Thoracic aorta (tissue), 2 donors: ENCODE measurements at places on chromosomes 5 and 9. TPM values are rescaled to one million over a fixed set of nuclear protein-coding genes. Genes with fewer than 3 reads are reported as not detected.

Gene FSTL4
- not detected for total RNA-seq

Gene IL13
- not detected for total RNA-seq

Gene SLC6A19
- not detected for total RNA-seq

Gene ARHGEF39
- total RNA-seq: 0.54 TPM

Gene UNC5A
- not detected for total RNA-seq

DNA sequence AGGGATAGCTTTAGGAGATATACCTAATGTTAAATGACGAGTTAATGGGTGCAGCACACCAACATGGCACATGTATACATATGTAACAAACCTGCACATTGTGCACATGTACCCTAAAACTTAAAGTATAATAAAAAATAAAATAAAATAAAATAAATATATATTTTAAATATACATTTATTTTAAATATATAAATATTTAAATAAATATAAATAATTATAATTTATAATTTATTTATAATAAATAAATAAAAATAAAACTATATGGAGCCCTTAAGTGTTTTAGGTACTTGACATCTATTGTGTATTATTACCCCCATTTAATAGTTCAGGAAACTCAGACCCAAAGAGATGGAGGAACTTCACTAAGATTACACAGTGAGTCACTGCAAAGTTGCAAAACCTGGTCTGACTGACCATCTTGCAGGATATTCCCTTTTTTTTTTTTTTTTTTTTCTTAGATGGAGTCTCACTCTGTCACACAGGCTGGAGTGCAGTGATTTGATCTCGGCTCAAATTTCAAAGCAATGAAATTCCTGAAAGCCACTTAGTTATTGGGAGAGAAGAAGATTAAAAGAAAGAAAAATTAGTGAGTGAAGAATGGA lies 5.8 kb upstream of the C5orf52 start:
- DNase-seq: no peak

GRCh38 chr9:125750627-125751011 lies 3.4 kb downstream of the PBX3 start:
- no peak for DNase-seq

DNA sequence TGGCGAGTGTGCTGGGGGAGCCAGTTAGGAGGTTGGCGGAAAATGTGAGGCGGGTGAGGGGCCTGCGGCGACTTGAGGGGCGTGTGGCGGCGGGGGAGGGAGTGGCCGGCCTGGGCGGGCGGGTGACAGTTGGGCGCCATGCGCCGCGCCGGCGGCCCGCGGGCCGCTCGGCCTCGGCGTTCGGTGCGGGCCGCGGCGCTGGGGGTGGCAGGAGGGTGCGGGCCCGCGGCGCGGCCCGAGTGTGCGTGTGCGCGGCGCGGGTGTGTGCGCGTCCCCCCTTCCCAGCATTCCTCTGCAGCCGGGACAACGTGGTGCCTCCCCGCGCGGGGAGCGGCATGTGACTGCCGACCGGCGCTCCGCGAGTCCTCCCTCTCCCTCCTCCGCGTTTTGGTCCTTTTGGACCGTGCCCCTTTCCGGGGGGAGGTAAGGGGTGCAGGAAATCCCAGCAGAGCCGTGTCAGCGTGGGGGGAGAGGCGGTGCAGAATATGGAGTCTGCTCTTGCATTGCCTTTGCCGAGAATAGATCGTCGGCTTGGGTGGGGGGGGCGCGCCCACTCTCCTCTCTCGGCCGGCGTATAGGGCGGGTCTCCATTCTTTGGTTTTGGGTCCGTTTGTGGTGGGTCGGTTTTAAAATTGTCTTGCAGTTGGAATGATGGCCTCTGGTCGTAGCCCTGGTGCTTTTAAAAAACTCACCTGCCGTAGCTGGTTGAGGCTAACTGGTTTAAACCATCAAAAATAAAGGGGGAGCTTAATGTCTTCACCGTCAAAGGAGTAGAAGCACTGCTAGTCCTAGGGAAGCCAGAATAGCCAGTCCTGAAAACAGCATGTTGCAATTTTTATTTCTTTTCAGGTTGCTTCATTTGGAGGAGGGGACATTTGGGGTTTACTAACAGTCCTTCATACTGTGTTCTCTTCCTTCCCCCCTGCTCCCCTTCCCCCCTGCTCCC lies 2.0 kb downstream of the LARP1 start:
- no peak for DNase-seq

GRCh38 chr5:177366528-177367322 lies 9.0 kb downstream of the RGS14 start:
- peak; percentile 62 for DNase-seq

GRCh38 chr5:82425591-82425990 lies 147.4 kb upstream of the RPS23 start:
- no peak for DNase-seq

DNA sequence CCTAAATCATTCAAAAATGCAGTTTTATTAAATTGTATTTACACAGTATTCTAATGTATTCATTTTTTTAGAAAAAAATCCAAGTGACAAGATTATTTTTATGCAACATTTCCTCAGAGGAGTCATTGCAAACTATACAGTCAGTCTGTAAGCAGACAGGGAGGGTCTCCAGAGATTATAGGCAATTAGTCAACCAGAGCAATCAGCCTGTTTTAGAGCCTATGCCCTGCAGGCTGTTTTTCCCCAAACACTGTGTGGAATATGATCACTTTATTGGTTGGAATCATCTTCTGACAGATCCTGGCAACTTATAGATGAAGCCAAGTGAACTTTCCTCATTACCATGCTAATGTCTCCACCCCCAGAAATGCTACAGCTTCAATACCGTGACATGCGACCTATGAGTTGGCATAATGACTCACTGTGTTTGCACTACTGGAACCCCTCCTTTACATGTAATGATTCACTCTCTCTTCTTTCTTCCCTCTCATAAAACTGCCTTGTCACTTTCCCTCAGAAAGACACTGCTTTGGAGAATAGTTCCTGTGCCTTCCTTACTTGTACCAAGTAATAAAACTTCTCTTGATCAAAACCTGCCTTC lies 577.7 kb upstream of the FTMT start:
- DNase-seq: no peak

DNA sequence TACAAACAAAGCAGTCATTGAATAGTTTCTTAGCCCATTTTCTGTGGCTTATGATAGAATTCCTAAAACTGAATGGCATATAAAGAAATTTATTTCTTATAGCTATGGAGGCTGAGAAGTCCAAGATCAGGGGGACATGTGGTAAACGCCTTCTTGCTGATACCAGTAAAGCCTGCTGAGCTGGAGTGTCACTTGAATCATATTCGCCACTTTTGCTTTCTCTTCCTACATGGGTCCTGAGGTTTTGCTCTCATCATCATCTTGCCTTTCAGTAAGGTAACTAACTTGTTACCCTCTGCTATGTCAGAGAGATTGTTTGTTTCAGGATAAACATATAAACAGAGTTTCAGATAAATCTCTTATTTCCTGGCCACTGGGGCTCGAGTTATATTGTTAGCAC lies 203.3 kb upstream of the DMRT1 start:
- no peak for DNase-seq

- DNase-seq: peak; percentile 7
Observed at GRCh38 chr5:143886651-143887638, 75.0 kb downstream of the HMHB1 start.

- DNase-seq: no peak
Observed at GRCh38 chr5:172055996-172056395, 49.6 kb upstream of the FBXW11 start.

DNA sequence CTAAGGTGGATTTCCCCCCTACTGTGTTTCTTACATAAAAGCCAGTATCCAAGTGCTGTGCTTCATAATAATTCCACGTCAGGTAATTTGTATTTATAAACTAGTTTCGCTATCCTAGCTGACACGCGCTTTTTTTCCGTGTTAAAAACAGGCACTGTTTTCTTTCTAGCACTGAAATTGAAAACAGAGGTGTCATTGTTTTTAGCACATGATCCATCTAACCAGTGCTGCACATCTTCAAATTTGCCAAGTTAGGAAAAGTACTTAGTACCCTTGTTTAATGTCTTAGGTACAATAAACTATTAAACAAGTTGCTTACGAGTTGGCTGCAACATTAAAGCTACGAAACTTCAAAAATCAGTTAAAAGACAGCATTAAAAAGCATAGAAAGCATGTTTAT lies 49.9 kb downstream of the JMY start:
- DNase-seq: no peak
